D721Med (cell line): ENCODE measurements at places on chromosomes 12 and 14.

- no peak for DNase-seq
Observed at GRCh38 chr12:109878749-109879148, 1.6 kb downstream of the GLTP start.

GRCh38 chr14:58238252-58239243 is 6.1 kb upstream of the PSMA3 start:
- no peak for DNase-seq

GRCh38 chr14:22458737-22459136 is 130.3 kb downstream of the DAD1 start:
- DNase-seq = no peak

GRCh38 chr12:46752396-46752795 is 73.4 kb downstream of the SLC38A4 start:
- no peak for DNase-seq

GRCh38 chr12:79983492-79983891 is 48.6 kb upstream of the PPP1R12A start:
- no peak for DNase-seq

DNA sequence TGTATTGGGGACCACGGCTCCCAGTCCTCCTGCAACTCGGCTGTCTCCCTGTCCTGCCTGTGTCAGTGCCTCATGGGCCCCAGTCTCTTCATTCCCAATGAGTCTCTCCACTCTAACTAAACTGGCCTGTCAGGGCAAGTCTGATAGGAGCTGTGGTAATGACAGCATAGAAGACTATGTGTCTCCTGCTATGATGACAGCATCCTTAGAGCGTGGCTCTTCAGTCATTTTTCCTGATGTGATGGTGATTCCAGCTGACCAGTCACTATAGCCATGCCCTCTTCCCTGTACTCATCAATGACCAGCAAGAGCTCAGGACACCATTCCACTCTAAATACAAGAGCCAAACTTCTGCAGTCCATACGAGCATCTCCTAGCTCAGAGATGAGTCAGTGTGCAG is 339.8 kb downstream of the PCNX1 start:
- DNase-seq = no peak

GRCh38 chr12:96237465-96238077 is 43.4 kb downstream of the ELK3 start:
- no peak for DNase-seq

DNA sequence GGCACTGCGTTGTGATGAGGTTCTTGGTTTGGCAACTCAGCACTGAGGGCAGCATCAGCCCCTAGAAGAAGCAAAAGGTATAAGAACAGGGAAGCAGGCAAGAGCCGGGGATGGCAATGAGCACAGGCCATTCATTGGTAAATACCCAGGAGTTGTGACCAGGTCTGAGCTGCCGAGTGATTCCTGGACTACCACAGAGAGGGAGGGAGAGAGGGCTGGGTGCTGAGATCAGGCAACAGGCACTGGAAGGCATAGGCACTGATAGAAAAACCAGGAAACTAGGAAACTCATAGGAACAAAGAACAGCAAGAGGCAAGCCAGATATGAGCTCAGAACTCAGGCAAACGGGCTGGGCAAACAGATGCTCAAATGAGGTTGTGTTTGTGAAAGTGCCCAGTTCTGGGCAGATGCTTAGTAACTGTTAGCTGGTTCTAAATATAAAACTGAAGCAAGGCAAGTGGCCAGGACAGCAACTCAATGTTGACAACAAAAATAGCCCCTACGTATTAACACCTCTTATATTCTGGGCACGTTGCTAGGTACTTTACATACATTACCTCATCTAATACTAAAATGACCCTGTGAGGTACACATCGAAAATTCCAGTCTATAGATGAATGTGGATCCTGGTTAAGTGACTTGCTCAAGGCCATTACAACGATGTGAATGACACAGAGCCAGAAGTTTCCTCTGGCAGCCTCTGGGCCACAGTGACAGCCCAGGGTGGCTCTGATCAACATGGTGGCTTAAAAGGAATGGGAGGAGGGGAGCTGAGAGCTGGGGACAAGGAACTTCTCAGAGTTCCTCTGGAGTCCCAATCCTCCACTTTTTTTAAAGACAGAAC is 121.1 kb downstream of the PRMT8 start:
- DNase-seq = no peak
